ENCODE measurements at places on chromosomes 1 and 21.

DNA sequence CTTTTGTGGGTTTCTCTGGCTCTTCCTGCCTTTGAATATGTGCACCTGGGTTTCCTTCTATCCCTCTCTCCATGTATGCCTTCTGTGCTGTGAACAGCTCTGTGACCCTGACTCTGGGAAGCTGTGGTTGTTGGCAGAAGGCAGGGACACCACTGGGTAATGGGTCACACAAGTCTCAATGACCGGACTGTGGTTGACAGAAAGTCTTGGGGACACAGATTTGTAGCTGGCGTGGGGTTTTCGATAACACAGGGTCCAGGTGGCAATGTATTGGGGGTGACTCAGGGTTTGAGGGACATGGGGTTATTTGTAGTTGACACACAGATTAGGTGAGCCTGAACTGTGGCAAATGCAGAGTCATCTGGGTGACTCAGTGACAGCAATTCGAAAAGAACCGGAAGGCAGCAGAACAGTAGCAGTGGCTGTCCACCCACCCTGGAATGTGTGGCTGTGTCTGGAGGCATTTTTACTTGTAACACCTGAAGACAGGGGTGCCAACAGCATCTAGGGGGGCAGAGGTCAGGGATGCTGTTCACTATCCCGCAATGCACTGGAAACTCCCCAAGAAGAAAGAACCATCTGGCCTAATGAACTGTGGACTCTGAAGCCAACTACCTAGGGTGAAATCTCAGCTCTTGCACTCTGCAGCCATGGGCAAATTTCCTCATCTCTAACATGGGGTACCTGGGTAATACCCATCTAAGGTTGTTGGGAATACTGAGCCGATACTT is 13.0 kb upstream of the SLC6A9 start:
- no peak for DNase-seq

DNA sequence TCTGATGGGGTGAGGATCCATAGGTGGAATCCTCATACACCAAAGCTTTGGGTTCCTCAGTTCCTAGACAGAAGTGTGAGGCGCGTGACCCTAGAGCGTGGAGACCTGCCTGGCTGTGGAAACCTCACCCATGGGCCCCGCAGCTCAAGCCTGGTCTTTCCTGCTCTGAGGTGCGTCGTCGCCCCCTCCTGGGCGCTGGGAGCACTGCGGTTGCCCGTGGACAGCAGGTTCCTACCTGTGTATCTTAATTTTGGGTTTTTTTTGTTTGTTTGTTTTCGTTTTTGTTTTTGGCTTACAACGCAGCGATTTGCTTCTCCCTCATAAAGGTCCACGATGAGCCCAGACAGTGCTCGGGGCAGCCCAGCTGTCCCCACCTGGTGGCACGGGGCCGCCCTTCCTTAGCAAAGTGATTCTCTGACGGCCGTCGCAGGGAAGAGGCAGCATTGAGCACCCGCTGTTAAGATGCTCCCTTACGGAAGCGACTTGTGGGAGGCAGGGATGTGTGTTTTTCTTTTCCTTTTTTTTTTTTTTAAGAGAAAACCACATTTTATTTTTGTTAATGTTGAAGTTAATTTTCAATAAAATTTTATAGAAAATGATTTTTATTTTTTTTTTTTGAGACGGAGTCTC is 36.5 kb upstream of the TRAPPC10 start:
- DNase-seq, result peak; percentile 62

- DNase-seq, result no peak
These were observed 9.2 kb upstream of the TRAF3IP3 start for GRCh38 chr1:209746451-209747165.

DNA sequence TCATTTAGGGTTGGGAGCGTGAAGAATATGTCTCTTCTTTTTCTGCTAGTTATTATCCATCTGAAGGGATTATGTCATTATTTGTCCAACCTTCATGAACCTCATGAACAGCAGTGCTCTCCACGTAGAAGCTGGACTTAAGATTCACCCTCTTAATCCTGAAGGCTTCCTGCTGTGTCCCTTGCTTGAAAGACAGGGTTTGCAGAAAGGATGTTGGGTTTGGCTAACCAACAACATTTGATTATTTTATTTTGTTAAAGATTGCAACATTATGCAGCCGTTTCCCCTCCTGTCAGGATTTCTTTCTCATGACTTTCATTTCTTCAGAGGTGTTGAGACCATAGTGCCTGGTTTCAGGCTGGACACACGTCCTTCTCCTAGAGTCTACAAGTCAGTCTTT is 75.2 kb downstream of the NGF start:
- DNase-seq, result no peak

GRCh38 chr1:67761091-67761490 is 72.2 kb downstream of the GNG12 start:
- DNase-seq, result no peak

- no peak for DNase-seq
These were observed 286.1 kb downstream of the KIF26B start for GRCh38 chr1:245440922-245441321.

DNA sequence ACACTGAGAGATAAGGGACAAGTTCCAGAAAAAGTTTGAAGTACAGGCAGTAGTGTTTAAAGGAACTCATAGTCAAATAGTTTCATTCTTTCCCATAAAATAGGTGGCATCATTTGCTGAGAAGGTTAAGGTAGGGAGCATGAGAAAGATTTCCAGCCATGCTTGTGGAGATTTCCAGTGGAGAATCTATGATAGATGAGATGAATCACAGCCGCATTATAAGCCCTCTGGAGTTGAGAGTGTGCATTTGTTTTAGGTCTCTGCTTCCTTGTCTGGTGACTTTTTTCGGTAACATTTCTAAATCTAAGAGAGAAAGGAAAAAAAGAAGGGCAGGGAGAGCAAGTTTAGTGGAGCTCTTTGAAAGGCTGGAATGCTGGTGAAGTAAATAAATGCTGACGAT is 108.7 kb downstream of the DISP1 start:
- no peak for DNase-seq

DNA sequence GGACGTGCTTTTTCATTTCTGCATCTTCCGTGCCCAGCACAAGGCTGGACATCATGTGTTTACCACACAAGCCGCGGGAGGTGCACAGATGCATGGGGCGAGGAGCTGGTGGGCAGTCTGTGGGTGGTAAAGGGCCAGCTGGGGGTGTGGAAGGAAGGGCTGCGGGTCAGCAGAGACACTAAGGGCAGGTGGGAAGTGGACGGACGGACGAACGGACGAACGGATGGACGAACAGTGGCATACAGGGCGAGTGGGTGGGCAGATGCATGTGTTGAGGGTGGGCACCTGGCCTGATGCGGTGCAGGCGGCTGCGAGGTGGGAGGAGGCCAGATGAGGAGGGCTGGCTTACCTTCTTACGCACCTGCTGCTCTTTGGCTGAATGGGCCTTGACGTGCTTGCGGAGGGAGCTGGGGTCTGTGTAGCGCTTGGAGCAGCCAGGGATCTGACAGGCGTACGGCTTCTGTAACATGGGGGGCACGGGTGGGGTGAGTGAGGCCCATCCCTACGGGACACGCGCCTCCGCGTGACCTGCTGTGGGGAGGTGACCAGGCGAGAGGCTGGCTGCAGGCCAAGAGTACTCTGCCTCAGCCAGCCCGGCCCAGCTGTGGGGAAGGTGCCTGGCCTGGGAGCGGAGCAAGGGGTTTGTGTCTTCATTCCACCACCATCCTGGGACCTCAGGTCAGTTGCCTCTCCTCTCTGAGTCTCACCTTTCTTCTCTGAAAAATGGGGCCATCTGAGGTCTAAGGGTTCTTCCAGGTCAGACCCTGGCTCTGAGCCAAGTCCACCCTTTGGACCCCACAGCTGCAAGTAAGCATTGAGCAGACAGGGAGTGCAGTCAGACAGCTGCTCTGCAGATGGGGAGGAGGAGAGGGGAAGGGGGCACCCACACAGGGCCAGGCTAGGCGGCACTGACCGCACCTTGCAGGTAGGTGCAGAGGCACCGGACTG is 65.5 kb downstream of the DMRTB1 start:
- no peak for DNase-seq

GRCh38 chr1:95257758-95258157 is 23.7 kb downstream of the RWDD3 start:
- no peak for DNase-seq

- no peak for DNase-seq
These were observed 91.4 kb downstream of the OLFM3 start for GRCh38 chr1:101905283-101905835.

DNA sequence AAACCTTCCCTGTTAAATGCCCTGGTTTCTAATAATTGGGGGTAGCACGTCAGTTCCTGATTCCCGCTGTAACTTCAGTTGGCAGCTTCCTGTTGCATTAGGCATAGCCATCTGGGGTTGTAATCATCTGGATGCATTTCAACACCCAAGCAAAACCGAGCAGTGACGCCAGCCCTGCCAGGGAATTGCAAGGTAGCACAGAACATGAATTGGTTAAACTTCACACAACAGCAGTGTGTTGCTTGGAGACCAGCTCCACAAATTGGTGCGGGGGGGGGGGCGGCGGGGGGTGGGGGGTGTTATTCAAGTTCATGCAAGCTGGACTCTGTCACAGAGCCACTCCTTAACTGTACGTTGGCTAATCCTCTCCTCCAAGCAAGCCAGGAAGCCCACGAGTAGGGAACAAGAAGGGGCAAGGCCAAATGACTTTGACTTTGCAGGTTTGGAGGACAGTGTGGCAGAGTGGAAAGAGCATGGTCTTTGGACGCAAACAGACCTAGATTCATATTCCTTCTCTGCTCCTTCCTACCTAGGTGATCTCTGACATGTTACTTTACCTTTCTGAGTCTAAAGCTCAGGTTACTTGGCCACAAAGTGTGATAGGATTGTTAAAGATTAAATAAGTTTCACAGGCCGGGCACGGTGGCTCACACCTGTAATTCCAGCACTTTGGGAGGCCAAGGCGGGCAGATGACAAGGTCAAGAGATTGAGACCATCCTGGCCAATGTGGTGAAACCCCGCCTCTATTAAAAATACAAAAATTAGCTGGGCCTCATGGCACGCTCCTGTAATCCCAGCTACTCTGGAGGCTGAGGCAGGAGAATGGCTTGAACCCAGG is 4.7 kb downstream of the LAX1 start:
- no peak for DNase-seq

DNA sequence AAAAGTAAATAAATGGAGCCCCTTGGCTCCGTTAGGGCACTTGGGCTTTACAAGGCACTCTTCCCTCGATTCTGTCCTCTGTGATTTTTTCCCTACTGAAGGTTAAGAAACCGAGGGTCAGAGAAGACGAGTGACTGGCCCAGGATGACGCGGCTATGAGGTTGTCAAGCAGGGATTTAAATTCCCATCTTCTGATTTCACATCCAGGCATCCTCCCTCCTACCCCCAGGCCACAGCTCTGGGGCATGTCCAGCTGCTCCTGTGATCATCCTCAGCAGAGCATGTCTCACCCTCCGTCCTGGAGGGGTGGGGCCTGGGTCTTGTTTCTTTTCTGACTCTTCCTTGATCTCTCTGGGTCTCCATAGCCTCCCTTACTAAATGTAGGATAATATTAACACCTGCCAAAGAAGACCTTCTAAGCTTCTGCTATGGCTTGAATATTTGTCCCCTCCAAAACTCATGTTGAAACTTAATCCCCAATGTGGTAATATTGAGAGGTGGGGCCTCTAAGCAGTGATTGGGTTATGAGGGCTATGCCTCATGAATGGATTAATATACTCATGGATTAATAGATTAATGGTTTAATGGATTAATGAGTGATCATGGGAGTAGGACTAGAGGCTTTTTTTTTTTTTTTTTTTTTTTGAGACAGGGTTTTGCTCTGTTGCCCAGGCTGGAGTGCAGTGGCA is 4.6 kb downstream of the CRYBG2 start:
- DNase-seq, result no peak

DNA sequence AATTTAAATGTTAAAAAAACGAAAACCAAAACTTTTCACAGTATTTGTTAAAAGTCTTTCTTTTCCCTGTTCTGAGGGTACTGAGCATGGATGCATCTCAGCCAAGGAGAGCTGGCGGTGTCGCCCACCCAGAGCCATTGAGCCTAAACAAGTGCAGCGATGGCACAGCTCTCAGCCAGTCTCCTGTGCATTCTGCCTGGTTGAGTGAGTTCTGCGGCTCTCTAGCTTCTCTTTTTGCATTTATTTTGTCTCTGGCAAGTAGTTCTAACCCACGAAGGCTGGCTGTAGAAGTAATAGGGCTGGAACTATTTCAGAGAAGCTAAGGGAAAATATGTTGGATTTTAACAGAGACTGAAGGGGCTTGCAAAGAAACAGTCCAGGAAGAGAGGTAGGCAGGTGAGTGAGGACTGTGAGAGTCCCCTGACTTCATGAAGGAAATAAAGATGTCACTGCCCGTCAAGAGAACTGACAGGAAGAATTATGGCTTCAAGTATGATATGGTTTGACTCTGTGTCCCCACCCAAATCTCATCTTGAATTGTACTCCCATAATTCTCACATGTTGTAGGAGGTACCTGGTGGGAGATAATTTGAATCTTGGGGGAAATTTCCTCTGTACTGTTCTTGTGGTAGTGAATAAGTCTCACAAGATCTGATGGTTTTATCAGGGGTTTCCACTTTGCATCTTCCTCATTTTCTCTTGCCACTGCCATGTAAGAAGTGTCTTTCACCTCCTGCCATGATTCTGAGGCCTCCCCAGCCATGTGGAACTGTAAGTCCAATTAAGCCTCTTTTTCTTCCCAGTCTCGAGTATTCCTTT is 35.7 kb upstream of the LIN9 start:
- DNase-seq, result no peak

GRCh38 chr1:235259133-235259778 is 68.7 kb downstream of the ARID4B start:
- DNase-seq, result no peak

- DNase-seq, result no peak
These were observed 100.5 kb upstream of the ZBTB40 start for GRCh38 chr1:22350924-22351767.

GRCh38 chr1:43753422-43753821 is 46.1 kb downstream of the ST3GAL3 start:
- no peak for DNase-seq

GRCh38 chr1:23980728-23981070 is 572 bp upstream of the SRSF10 start:
- DNase-seq, result no peak

DNA sequence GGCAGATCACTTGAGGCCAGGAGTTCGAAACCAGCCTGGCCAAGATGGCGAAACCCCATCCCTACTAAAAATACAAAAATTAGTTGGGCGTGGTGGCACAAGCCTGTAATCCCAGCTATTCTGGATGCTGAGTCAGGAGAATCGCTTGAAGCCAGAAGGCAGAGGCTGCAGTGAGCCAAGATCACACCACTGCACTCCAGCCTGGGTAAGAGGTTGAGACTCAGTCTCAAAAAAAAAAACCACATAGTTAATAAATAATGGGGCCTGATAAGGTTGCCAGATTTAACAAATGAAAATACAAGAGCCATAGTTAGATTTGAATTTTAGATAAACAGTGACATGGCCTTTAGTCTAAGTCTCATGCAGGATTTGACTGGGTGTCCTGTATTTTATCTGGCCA is 175.7 kb downstream of the ZZZ3 start:
- no peak for DNase-seq

- DNase-seq, result no peak
These were observed 472.7 kb downstream of the PTPRU start for GRCh38 chr1:29708796-29709703.

GRCh38 chr1:202835548-202836072 is 24.9 kb downstream of the PCAT6 start:
- no peak for DNase-seq

All from stimulated activated CD8-positive, alpha-beta memory T cell treated with anti-CD3 and anti-CD28 coated beads, Interleukin-2, amount 100 ng/mL, for 1 hour (primary cell).